Renal cortical epithelial cell (primary cell): ENCODE measurements at places on chromosomes 5 and 9.

GRCh38 chr9:112341730-112342129 lies 8.3 kb upstream of the PTBP3 start:
- peak; percentile 80 for DNase-seq

DNA sequence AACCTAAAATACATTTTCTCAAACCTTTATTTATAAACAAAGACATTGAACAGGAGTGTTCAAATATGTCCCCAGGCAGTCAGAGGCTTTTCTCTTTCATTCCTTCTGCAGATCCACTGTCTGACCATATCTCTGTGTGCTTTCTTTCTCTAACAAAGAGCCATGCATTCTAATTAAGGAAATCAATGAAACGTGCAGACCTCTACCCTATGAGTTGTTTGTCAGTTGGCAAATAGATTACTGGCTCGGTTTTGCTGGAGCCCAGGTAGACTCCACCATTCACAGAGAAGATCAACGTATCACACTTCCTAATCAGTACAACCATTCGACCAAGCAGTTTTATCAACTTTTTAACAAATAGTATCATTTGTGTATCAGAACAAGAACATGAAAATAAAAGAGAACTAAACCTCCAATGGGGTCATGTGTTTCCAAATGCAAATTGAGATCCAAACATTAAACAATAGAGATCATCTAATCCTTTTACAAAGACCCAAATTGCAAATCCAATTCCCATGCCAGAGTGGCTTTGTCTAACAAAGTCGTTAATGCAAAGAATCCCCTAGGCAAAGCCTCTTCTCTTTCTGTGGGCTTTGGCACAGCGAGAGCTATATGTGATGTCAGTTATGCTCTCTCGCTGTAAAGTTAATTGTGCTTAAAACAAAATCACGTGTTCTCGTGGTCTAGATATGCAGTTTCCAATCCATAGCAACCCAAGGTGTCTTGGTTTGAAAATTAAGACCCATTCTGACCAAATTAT lies 16.8 kb downstream of the KLF4 start:
- DNase-seq = peak; percentile 50

DNA sequence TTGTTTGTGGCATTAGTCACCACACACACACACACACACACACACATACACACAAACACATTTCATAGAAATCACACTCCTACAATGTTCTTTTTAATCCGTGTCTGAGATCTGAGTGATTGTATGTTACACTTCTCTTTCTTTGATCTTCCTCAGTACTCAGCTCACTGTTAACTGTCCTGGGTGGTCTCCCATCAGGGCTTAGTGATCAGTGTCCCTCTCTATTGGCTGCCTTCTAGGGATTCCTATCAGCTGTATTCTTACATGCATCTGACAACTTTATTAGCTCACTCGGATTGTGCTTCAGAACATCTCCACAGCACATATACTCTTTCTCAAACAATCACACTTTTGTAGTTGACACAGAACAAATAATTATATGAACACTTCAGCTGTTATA lies 170.2 kb upstream of the POU5F2 start:
- DNase-seq = no peak

GRCh38 chr5:179211068-179211467 lies 134.2 kb downstream of the ADAMTS2 start:
- DNase-seq = no peak

DNA sequence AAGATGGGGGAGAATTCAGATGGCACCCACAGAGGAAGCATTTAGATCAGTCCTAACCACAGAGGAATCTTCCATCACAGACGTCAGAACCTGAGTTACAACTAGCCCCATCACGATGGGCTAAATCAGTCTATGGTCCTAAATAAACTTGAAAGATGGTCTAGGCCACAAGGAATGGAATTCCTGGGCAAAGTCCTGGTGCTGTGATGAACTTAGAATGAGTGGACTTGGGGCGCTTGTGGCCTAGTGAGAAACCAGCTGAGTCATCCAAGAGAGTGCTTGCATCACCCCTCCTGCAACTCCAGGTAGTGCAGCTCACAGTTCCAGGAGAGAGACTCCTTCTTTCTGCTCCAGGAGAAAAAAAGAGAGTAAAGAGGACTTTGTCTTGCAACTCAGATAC lies 722.9 kb upstream of the RGMB start:
- DNase-seq = peak; percentile 31

DNA sequence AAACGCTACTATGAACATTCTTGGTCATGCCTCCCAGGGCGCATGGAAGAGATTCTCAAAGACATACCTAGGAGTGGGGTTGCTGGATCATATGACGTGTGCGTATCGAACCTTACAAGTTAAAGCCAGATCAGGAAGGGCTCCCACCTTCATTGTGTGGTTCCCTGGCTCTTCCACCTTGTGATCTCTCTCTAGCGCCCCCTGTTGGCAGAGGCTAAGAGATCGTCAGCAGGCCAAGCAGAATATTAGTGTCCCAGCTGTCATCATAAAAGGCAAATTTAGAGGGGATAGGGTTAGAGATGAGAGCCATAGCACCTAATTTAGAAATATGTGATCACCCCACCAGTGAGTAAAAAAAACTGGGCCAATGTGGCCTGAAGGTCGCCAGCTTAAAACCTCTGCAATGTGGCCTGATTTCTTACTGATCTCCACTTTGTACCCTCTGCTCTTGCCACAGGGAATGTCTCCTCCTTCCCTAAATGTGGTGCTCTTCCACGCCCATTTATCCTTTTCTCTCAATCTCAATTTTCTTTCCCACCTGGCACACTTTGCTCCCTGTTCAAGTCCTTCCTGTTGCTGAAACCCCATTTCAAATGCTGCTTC lies 91.7 kb upstream of the SHB start:
- DNase-seq = no peak

GRCh38 chr5:117414926-117415325 lies 840.3 kb upstream of the SEMA6A start:
- DNase-seq = no peak

DNA sequence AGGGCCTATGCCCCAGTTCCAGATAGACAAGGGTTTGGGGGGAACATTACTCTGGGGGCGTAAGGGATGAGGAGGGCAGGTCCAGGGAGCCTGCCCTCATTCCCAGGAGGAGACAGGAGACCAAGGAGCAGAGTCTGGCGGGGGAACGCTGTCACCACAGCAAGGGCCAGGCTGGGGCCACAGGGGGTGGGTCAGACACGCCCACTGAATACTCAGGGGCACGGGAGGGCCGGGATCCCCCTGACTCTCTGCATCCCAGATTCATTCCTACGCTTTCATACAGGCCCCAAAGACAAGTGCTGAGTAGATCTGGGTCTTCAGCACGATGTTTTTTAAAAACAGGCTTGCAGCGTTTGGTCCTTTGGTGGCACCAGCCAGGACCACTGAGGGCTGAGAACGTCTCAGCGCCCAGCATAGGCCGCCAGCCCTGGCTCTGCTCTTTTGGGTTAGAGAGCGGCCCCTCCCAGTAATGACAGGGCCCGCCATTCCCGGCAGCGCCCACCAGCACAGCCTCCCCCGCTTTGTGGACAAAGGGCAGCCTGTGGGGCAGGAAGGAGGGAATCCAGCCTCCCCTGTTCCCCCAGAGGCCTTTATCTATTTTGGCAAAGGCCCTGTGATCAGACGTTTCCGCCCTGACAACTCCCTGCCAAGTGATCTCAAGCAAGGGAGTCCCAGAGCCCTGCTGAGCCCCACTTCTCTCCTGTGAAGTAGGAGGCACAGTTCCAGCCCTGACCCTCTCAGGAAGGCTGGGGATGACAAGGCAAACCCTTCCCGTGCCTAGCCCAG lies 24.9 kb downstream of the NEK6 start:
- no peak for DNase-seq

DNA sequence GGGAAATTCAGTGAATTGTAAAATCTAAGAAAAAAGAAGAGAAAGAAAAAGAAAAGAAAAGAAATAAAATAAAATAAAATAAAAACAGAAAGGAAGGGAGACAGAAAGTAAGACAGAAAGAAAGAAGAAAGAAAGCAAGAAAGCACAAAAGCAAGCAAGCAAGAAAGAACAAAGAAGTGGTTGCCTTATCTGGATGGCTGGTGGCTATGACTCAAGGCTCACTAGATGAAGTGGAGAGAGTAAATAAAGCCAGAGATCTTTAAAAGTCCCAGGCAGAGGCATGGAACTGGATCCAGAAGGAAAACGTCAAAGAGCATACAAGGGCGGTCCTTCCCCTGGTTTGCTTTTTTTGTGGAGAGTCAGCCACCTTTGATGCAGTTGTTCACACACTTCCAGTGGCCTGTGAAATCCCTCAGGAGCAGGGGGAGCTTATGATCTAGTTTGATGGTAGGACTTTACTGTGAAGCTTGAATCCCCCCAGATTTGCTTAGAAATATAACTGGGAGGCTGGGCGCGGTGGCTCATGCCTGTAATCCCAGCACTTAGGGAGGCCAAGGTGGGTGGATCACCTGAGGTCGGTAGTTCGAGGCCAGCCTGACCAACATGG lies 176.7 kb upstream of the HMHB1 start:
- peak; percentile 52 for DNase-seq

DNA sequence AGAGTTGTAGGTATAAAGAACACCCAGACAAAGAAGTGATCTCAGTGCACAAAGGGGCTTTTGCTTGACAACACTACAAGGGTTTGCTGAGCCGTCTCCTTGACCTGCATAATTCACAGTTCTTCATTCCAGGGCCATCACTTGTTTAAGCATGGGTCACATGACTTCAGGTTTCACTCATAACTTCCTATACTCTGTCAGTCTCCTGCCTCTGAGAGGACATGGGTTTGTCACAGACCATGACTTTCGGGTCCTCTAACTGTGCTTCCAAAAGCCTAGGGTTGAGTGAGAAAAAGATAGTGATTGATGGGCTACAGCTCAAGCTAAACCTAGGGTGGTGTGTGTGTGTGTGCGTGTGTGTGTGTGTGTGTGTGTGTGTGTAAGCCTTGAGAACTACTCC lies 166.4 kb downstream of the CDH6 start:
- no peak for DNase-seq

DNA sequence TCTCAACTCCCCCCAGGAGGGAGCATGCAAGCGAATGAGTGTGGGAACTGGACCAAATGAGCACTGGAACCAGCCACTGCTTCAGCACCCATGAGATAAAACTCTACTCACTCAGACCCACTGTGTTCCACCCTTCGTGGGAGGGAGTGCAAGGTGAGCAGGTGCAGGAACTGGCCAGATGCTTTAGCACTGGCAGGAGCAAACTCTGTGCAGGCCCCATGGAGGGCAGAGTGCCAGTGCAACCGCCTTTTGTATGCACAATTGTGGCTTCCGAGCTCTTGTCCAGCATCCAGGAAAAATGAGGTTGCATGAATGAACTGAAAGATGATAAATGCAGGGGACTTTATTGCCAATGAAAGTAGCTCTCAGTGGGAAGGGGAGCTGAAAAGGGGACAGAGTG lies 67.4 kb upstream of the CCDC112 start:
- DNase-seq = no peak
